ENCODE measurements at places on chromosomes 13 and 19.

DNA sequence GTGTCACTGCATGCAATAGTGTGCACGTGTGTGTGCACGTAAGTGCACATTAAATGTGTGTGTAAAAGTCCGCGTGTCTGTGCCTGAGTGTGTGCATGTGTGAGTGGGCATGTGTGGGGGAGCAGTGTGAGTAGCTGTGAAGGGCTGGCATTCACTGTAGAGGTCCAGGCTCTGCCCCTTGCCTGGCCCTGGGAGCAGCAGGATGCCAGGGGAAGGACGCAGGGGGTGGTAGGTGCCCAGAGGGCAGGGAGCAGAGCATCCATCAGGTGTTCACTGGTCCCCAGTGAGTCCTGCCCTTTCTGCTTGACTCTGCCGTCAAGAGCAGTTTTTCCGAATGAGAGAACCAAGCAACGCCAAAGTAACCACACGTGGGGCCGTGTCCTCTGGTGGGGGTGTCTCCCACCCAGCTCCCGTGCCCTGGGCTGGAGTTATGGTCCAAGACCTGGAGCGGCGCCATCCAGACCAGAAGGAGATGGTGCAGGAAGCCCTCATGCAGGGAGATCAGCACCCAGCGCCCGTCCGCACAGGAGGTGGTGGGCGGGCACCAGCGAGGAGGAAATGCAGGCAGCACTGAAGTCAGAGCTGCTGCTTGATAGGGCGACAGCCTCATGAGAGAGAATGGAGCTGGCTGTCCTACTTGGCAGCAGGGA lies 68.5 kb downstream of the TEX29 start:
- DNase-seq: no peak

DNA sequence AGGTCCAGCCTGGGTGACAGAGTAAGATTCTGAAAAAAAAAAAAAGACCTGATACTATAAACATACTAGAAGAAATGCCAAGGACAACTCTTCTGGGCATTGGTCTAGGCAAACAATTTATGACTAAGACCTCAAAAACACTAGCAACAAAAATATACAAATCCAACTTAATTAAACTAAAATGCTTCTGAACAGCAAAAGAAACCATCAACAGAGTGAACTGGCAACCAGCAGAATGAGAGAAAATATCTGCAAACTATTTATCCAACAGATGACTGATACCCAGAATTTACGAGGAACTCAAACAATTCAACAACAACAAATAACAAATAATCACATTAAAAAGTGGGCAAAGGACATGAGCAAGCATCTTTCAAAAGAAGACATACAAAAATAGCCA lies 26.8 kb upstream of the GPC6 start:
- no peak for DNase-seq

DNA sequence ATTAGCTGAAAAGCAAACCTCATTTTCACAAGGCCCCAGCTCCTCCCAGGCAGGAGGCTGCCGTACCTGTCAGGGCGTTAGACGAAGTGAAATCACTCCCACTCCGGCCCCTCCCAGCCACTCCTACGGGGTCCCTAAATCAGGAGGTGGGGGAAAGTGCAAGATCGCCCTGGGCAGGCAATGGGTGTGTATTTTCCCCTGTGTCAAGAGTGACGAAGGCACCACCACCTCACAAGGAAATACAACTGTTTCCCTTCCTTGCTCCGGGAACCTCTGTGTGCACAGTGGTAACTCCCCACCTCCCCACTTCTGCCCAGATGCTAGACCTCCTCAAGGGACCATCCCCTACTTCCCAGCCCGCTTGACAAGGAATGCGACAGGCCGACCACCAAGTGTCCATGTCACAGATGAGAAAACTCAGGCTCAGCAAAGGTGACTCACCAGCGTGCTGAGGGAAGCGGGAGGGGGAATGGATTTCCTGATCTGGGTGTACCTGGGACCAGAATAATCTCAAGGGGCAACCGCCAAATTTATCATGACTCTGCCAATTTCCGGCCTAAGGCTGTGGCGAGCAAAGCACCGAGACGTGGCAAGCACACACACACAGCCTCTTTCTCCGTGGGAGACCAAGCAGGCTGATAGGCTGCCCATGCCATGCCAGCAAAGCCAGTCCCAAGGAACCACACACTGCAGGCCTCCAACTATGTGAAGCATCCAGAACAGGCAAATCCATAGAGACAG lies 7.3 kb downstream of the PPP6R1 start:
- no peak for DNase-seq

DNA sequence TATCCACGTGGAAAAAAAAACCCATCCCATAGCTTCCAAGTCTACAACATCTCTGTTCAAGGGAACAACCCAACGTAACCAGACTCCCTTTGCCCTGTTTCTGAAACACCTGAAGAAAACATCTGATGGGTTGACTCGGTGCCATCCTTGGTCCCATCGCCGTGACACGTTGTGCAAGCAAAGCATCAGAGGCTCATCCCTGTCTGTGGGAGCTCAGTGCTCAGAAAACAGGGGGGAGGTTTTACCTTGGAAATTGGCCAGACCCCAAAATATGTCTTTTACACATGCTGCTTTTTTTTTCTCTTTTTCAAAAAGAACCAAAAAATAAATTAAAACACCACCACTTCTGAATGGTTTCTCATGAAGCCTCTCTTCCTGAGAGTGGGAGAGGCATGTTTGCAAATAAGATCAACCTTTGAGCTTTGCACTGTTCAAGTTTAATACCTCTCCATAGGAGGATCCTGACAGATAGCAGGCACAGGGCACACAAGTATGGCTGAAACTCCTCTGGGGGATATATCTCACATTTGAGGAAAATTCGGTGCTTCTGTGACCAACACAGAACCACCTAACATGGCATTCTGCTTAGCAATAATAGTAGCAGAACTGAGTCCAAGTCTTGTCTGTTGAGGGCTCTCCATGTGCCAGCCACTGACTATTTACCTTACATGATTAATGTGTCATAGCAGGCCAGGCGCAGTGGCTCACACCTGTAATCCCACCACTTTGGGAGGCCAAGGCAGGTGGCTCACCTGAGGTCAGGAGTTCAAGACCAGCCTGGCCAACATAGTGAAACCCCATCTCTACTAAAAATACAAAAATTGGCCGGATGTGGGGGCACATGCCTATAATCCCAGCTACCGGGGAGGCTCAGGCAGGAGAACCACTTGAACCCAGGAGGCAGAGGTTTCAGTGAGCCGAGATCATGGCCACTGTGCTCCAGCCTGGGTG lies 7.0 kb upstream of the PVR start:
- DNase-seq: no peak

GRCh38 chr19:7251494-7251893 lies 42.7 kb downstream of the INSR start:
- no peak for DNase-seq

- peak; percentile 59 for DNase-seq
These were observed 16.2 kb upstream of the AP1M2 start for GRCh38 chr19:10603084-10603872.
